Left renal pelvis (tissue), 4 donors: ENCODE measurements at places on chromosomes 5 and 9. TPM values are rescaled to one million over a fixed set of nuclear protein-coding genes. Genes with fewer than 3 reads are reported as not detected.

The GAS1 gene
- 53.5 TPM for polyA plus RNA-seq

The SEC16A gene
- polyA plus RNA-seq = 70.0 TPM

DNA sequence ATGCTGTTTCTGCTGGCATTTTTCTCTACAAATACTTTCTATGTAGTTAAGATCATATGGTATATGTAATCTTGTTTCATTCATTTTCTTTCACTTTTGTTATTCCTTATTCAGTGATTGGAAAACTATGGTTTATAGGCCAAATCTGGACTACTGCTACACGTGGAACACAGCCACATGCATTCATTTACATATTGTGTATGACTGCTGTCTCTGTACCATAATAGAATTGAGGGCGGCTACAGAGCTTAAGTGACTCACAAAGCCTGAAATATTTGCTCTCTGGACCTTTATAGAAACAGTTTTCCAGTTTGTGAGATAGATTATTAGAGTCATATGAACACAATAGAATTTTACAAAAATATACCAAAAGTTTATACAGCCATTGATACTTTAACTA, 133.6 kb upstream of the CDKN2B start:
- no peak for DNase-seq

- no peak for DNase-seq
Measured at GRCh38 chr5:19986031-19986619, 1.9 kb downstream of the CDH18 start.

DNA sequence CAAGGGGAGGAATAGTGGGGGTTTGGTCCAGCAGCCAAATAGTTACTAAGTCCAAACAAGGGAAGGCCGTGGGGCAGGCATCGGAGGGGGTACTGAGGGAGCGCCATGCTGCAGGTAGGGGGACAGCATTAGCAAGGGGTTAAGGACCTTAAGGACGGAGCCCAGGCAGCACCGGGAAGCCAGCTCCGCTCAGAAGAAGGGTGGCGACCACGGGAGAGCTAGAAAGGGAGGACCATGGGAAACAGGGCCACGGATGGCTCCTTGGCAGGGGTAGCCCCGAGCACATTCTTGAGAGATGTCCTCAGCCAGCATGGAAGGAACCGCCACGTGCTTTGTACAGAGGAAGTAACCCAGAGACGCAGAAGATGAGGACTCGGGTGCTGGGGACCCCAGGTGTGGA, 76.2 kb upstream of the STXBP1 start:
- DNase-seq = no peak

DNA sequence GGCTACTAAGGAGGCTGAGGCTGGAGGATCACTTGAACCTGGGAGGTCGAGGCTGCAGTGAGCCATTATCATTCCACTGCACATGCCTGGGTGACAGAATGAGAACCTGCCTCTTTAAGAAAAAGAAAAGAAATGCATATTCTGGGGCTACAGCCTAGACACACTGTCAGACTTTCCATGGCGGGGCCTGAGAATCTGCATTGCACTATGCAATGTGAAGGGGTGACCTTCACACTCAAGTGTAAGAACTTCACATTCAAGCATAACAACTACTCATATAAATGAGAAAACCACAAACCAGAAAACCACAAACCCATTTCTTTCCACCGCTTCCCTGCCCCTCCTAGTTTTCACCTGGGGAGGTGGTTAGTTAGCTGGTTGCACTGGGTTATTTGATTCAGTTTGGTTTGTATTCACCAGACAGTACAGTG, 18.0 kb upstream of the FBP2 start:
- DNase-seq = no peak

DNA sequence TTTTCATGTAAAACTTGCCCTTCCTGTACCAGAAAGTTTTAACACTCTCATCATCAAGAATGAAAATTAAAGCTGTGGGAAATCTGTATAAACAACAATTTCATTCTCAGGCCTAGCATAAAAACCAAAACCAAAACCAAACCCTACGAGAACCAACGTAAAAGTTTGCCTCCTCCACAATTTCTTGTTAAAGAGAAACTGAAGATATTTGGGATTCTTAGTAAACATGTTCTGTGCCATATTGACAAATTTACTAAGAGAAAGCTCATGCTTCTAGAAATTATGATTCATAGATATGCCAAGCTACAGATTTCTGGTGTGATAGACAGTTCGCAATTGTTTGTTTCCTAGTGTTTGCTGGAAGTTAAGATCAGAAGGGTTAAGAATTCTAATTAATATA, 801.0 kb upstream of the NUDT12 start:
- DNase-seq = no peak

DNA sequence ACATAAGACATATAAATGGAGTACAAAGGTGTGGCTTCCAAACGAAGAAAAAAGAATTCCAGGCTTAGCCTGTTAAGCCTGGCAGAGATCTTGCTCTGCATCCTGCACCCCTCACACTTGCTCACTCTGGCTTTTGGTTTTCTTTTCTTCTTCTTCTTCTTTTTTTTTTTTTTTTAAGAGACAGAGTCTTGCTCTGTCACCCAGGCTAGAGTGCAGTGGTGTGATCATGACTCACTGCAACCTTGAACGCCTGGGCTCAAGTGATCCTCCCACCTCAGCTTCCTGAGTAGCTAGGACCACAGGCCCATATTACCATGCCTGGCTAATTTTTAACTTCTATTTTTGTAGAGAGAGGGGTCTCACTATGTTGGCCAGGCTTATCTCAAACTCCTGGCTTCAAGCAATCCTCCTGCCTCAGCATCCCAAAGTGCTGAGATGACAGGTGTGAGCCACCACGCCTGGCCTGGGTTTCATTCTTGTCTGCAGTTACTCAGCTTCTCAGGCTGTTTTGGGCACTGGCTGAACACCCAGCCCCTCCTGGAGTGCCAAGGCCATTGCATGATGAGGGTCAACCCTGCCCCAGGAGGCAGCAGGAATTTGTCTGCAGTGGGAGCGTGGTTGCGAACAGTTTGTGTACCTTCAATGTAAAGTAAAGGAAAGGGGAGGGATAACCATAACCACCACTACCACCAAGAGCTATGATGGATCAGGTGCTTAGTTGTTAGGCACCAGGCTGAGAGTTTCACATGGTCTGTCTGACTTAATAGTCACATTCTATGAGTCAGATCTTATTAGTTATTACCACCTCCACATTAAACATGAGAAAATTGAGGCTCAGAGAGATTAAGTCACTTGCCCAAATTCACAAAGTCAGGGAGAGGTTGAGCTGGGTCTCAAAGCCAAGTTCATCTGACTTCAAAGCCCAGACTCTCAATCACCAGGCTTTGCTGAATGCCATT, 219.2 kb upstream of the PANK3 start:
- no peak for DNase-seq
